Stimulated activated CD8-positive, alpha-beta memory T cell treated with anti-CD3 and anti-CD28 coated beads, Interleukin-15, amount 100 ng/mL, for 4 hours (primary cell): ENCODE measurements at places on chromosomes 6 and 20.

- no peak for DNase-seq
These were observed 386.6 kb upstream of the ARID1B start for GRCh38 chr6:156390621-156391020.

GRCh38 chr6:126066053-126067048 lies 80.0 kb downstream of the TRMT11 start:
- DNase-seq = no peak

- no peak for DNase-seq
These were observed 23.3 kb upstream of the MYMX start for GRCh38 chr6:44193307-44193910.

DNA sequence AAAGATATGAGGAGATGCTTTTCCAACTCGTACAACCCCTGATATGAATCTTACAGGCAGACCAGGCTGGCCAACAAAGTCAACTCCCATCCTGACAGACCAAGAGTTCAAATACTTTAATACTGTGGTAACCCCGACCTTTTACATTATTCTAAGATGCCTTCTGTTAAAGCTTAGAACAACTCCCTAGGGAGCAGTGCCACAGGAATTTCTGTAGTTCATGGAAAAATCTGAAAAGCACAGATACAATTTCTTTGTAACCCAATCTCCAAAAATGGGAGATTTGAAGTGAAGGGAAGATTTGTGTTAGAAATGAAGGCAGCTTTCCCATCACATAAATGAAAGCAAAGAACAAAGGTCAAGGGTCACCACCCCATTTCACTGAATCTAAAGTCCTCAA lies 151.3 kb upstream of the BEND6 start:
- no peak for DNase-seq

GRCh38 chr20:62142252-62143080 lies 728 bp downstream of the PSMA7 start:
- DNase-seq = no peak

DNA sequence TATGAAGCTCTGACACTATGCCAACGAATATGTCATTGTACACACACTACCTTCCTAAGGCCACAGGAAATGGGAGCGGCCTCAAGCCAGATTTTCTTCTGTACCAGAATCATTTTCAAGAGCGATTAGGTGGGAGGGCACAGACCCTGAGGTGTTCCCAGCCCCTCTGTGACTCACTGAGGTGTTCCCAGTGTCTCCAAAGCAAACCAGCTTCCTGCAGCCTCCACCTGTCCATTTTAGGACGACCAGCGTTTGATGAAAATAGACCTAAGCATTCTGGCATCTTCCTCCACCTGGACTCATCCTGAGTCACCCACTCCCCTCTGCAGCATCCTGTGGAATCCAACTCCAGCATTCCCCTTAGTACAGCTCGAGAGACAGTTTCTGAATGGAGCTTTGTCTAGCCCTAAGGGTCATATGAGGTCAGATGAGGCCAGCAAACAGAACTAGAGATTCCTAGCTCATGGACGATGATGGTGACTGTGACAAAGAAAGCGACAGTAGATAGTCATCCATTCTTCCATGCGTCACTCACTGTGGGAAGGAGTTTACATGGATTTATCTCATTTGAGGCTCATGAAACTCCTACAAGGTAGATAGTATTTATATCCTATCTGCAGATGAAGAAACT lies 203.4 kb downstream of the PTPRT start:
- no peak for DNase-seq

DNA sequence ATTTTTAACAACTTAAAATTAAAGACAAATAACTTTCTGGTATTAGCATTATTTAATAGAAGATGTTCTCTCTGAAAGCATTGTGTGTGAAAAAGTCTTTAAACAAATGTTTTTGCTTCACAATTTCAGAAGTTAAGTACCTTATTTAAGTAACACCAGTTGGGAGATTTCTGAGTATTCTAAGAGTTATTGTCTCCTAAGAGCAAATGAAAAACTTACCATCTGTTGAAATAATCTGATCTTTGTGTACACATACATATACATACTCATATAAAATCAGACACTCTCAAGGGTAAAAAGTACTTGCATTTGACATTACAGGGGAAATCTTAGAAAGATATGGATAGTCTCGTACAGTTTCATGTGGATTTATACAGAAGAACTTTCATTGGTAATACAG lies 2.4 kb downstream of the BTBD3 start:
- no peak for DNase-seq

- no peak for DNase-seq
These were observed 61.6 kb downstream of the KCNB1 start for GRCh38 chr20:49420811-49421295.

GRCh38 chr20:48690888-48691287 lies 136.9 kb downstream of the PREX1 start:
- DNase-seq = no peak

DNA sequence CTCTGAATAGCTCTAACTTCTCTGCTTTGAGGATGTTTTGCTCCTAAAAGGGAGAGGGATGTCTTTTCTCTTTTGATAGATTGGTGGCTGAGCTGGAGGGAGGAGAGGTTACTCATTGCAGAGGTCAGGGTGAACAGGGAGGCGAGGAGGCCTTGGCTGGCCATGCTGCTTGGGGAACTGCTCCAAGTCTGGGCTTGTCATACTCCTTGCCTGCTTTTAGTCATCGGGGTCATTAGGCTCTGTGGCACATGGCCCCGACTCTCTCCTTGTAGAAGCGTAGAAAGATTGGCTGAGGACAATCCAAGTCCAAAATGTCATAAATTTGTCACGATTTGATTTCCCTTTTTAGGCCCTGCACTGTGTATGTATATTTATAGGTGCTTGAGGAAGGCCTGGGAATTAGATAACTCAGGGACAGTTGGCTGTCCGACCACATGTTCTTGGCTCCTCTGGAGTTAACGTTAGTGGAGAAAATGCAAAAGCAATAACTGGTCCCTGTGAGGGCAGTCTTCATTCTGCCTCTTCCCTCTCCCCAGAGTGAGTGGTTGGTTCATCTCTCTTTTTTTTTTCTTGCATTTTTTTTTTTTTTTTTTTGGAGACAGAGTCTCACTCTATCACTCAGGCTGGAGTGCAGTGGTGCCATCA lies 160.1 kb downstream of the SCP2D1 start:
- DNase-seq = no peak

DNA sequence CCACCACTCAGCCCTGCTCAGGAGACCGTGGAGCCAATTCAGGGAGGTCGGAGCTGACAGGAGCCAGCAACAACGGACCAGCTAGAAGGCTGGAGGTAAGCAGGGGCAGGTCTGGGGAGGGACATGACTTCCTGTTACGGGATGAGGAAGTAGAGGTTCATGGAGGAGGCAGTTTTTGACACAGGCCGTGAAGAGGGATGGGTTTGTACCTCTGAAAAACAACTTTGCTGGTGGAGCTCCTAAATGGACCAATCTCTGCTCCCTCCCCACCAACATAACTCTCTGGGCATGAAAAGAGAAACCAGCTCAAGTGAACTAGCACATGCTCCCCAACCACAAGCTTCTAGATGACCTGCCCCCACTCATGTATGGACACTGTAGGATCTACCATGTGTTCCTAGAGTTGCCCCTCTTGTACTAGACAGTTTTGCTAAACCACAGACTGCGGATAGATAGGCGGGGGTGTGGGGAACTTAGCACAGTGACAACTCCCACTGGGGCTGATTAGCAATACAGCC lies 31.4 kb downstream of the RALGAPA2 start:
- DNase-seq = no peak

GRCh38 chr6:35258858-35259193 lies 709 bp upstream of the ZNF76 start:
- peak; percentile 1 for DNase-seq

DNA sequence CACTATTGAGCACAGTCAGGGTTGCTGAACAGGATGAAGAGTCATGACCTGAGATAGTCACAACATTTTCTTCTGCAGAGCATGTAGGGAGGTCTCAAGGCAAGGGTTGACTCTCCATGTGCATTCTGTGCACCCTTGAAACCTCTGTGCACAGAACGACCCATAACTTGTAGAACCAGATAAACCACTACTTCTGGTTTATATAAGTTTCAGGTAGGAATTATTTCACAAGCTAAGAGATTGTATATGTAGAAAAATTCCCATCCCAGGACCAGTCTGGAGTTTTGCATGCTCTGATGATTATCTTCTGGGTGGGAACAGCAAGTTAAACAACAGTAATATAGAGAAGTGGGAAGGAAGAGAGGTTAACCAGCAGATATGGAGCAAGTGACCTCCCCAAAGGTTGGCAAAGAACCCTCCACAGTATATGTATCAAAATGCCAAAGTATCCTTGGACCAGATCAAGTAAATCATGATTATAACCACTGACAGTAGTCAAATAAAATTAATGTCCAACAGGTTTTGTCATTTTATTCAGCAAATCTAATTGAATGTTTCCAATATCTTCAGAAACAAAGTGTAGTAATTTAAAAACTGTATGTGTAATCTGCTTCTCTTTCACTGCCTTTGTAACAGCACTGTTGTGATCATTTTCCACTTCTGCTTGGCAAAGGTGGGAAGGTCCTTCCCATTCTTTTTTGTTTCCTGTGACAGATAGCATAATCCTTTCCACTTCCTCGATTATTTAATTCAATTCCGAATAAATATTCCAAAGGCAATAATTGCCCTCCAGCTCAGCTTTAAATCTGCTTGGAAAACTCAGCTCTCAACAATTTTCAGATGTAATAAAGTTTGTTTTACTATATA lies 104.4 kb downstream of the SYNE1 start:
- DNase-seq = no peak

DNA sequence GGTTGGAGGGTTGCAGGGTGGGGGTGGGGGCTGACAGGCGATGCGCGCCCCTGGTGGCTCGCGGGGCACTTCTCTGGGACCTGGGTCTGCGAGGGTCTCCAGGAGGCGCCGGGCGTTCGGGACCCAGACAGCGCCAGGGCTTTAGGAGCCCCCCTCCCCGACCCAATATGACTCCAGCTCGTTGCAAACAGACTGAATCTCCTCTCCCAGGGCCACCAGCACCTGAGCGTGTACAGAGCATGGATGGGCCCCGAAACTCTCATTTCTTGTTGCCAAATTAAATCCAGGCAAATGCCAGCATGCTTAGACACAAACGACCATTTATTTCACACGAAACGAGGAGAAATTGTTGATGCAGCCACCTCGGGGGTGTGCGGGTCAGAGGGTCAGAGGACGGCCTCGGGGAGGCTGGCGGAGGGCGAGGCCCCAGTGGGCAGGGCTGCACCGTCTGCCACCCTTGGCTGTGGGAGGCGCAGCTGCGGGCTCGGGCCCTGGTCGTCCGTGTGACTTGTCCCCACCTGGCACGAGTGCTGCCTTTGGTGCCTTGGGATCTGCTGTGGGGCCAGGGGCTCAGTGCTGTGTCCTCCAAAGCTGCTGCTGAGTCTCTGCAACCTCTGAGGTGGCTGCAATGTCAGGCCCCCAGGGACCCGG lies 20.9 kb upstream of the GATA5 start:
- DNase-seq = no peak

- DNase-seq = no peak
These were observed 23.4 kb downstream of the MGME1 start for GRCh38 chr20:17992224-17992637.

GRCh38 chr20:48776306-48776705 lies 51.5 kb downstream of the PREX1 start:
- DNase-seq = no peak

- no peak for DNase-seq
These were observed 27.0 kb downstream of the IL17A start for GRCh38 chr6:52213127-52213526.
